ENCODE measurements at places on chromosomes 5 and 9.

DNA sequence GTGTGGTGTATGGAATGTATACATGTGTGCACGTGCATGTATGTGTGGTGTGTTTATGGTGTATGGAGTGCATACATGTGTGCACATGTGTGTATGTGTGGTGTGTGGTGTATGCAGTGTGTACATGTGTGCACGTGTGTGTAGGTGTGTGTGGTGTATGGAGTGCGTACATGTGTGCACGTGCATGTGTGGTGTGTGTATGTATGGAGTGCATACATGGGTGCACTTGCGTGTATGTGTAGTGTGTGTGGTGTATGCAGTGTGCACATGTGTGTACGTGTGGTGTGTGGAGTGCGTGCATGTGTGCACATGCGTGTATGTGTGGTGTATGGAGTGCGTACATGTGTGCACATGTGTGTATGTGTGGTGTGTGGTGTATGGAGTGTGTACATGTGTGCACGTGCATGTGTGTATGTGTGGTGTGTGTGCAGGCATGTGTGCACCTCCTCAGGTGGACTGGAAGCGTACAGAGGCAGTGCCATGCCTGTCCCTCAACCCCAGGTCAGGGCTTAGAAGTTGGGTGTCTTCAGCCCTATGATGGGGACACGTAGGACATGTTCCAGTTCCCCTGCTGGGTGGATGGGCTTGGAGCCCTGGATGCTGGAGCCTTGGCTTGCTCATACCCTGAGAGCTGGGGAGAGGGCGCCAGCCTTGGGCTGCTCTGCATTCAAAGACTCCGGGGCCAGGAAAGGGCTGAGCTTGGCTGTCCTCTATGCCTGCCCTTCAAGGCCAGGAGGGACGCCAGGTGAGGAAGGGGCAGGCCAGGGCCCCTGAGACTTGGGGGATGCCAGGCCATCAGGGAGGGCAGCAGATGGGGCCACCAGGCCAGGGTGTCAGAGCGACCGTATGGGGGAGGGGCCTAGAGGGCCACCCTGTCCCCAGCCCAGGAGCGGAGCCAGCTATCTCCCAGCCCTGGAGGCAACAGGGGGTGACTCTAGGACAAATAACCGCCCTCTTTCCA lies 12.2 kb downstream of the MYMK start:
- no peak for DNase-seq

- DNase-seq, result no peak
Observed at GRCh38 chr9:127763918-127764384, 14.5 kb downstream of the SH2D3C start.

DNA sequence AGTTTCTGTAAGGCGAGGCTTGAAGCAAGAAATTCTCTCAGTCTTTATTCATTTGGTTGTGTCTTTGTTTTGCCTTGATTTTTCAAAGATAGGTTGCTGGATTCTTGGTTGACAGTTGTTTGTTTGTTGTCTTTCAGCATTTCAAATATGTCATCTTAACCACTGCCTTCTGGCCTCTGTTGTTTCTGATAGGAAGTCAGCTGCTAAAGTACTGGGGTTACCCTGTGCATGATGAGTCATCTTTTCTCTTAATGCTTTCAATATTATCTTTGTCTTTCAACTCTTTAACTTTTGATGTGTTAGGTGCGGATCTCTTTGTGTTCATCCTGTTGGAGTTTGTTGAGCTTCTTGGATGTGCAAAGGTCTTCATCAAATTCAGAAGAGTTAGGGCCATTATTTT lies 1571.3 kb downstream of the MAT2B start:
- DNase-seq, result no peak

DNA sequence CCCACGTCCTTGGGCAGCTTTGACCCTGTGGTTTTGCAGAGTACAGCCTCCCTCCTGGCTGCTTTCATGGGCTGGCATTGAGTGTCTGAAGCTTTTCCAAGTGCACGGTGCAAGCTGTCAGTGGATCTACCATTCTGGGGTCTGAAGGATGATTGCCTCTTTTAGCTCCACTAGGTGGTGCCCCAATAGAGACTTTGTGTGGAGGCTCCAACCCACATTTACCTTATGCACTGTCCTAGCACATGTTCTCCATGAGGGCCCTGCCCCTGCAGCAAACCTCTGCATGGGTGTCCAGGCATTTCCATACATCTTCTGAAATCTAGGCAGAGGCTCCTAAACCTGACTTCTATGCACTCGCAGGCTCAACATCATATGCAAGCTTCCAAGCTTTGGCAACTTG lies 644.2 kb upstream of the CDH9 start:
- peak; percentile 19 for DNase-seq

DNA sequence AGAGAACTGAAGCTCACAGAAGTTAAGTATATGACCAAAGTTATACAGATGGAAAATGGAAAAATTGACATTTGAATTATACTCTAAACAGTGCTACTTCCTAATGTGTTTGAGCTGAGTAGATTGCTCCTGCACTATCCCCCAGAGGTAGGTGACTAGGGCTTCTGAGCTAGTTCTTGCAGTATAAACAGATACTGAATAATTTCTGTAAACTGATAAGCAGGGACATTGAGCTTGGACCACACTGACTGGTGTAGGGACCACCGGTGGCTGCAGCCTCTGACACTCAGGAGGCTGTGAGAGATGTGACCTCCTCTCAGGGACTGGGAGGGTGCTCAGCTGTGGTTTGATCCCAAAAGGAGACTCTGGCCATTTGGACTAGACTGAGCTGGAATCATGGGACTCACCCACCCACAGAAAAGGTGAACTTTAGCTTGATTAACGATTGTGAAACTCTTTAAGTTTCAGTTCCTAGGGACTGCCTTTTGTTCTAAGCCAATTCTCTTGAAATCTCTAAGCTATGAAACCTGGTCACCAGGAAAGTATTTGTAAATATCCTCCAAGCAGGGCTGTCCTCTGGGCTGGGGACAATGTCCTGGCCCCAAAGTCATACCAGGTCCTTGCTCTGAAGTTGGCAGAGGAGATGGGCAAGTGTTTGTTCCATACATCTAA lies 291.5 kb downstream of the SEC61B start:
- no peak for DNase-seq

- DNase-seq, result no peak
Observed at GRCh38 chr5:65880496-65881072, 45.8 kb upstream of the ERBIN start.

- DNase-seq, result no peak
Observed at GRCh38 chr9:97571664-97572063, 61.5 kb downstream of the TSTD2 start.

DNA sequence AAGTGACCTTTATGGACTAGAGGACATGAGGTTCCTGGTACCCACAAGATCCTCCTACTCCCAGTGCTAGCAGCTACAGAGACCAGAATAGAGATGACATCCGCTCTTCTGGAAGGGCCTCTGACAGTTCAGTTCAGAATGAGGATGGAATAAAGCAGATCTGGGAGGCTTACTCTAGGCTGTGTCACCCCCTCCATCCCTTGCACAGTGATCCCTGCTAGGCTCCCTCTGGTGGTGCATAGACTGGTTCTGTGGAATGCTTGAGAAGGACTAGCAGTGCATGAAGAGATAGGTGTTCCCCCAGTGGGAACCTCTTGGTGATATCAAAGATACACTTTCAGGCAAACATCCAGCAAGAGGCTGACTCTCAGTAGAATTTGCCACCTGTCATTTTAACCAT lies 83.0 kb downstream of the NPR3 start:
- no peak for DNase-seq

DNA sequence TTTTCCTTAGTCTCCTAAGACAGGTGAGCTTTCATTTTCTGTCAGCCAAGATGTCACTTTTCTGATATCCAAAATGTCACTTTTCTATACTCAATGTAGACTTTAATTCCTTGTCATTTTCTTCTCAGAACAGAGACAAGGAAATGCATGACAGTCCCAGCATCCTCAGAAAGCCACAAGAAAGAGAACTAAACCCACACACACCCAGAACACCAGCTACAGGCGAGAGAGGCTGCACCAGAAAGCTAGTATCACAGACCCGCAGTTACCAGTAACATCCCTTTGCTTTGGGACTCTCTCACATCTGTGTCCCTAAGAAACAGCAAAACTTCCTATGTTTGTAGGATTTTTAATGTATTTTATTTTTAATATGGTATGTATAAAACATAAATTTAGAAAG lies 17.1 kb downstream of the TRMO start:
- no peak for DNase-seq
